NCI-H748 treated with DMSO at 0.1 percent for 48 hours (cell line): ENCODE measurements at places on chromosomes 4 and X.

GRCh38 chr4:68905939-68906779 is 45.4 kb downstream of the UGT2A3 start:
- DNase-seq, result peak; percentile 85

DNA sequence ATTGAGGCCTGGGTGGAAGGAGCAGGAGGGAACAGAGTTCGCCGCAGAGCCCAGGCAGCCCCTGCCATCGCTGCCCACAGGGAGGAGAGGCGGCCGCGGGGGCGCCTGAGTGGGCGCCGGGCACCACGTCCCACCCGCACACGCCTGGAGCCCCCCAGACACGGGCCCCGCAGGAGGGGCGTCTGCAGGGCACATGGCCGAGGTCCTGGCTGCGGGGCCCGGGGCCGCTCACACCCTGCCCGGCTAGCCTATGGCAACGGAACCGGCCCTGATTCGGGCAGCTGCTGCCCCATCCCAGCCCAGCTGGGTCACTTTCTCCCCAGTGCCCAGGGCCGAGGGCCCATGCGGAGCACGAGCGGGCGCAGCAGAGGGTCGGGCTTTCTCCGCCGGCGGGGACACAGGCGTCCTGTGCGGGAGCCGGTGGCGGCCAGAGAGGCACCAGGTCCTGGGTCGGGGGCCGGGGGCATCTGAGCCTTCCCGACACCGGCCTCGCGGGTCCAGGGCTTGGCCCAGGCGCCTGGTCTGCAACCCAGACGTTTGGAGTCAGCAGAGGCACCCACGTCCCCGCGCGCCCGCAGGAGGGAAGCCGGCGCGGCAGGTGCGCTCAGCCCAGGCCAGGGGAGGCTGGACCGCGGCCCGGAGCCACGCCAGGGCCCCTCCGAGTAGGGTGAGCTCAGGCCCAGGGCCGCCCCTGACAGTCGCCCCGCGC is 91.2 kb downstream of the FAM53A start:
- DNase-seq, result no peak

DNA sequence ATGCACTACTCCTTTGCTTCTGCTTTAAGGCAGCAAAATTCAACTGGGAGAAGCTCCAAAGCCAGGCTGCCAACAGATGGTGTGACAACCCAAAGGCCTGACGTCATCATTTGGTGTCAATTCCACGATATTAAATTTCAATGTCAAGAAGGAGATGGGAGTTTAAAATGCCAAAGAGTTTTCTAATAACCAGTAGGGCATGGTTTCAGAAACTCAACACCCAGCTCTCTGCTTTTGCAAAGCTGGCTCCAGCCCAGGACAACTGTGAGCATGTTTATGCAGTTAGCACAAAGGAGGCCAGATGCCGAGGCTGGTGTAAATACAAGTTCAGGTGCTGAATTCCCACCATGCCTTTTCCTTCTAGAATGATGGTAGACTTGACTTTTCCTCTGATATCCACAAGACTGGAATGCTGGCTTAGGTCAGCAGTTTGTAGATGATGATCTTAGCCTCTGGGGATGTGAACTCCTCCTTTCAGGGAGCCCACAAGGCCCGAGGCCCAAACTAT is 67.3 kb downstream of the AFAP1 start:
- DNase-seq, result no peak

DNA sequence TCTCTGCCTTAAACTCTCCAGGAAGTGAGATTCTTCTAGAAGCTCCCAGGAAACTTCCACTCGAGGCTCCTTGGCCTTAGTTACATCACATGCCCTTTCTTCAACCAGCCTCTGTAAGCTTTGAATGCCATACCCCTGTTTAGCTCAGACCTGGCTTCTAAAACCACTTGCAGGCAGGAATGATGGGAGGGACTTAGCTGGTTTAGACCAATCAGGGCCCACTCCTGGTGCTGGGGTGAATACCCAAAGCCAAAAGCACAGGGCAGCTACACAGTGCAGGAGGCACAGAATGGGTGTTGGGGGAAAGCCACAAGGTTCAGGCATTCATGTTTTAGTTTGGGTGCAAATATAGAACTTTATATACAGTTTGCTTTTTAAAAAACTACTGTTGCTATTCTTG is 296.2 kb downstream of the FRMPD4 start:
- no peak for DNase-seq

GRCh38 chr4:109156356-109156755 is 146.1 kb downstream of the COL25A1 start:
- no peak for DNase-seq

DNA sequence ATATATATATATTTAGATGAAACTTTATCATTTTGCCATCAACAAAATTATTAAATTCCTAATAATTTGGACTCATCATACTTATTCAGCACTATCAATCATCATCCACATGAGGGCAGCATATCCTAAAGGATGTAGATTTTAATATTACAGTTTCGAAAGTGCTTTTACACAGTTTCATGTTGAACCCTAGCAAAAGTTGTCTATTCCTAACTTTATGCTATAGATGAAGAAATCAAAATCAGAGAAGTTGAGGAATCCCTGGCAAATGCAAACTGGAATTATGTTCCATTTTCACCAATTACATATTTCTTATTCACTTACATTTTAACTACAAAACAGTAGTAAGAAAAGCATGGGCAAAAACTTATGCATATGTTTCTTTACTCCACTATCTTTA is 36.6 kb upstream of the UGT2A1 start:
- DNase-seq, result peak; percentile 15
